ENCODE measurements at places on chromosomes 12 and 14.

GRCh38 chr14:88032373-88032772, 27.4 kb downstream of the GPR65 start:
- no peak for DNase-seq

DNA sequence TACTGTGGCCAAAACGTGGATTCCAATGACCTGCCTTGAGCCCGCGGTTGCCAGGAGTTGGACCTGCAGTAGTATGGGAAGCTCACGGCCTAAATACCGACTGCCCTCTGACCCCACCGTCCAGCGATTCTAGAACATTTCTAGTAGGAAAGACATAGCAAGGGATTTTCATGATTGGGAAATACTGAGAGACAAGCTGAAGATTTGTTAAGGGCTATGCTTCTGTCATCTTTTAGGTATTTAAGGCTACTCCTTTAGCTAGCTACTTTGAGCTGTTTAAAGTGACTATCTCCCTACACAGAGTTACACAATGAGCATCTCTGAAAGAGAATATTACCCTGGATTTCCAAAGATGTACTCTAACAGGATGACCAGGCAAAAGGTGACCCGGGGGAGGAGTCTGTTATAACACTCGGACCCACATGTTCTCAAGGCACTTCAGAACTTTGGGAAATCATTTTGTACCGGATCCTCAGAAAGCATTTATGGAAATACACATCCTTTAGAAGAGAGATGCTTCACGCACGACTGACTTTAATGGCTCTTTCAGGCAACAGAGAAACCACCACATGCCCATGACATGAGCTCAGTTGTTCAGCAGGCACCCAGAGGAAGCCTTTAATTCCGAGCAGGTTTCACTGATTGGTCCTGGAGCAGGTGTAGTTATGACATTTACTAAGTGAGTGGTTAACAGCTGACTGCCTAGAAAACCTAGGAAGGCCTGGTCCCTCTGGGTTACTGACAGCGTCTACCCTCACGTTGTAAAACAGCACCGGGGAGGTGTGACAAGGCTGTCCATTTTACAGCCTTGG, 4.2 kb downstream of the BAG5 start:
- no peak for DNase-seq

- DNase-seq, result no peak
Observed at GRCh38 chr14:51816031-51816430, 44.4 kb upstream of the GNG2 start.

DNA sequence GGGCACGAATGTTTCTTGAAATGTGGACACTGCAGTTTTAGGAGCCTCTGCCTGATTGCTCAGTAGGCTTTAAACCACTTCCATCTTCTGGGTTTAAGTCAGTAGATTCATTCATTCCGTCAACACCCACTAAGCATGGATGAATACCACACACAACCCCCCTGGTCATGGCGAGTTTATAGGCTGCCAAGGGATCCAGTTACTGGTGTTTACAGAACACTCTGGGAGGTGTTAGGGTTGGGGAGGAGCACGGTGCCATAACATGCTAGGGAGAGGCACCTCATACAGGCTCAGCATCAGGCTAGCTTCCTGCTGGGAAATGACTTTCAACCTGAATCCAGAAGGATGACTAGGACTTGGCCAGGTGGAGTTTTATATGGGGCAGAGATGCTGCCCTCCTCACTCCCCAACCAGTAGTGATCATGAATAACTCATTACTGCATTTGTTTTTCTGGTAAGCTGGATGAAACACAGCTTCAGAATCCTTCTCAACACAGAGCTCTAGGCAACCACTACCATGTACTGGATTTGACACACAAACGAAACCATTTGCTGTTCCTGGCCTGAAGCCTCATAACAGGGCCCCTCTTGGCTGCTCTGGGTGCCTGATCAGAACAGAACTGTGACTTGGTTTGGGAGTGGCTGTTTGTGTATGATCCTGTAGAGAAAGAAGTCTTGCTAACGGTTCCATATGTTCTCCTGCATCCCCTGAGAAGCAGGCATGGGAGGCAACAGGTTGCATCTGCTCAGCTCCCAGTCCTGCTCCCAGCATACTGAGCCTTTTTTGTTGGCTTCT, 47.9 kb downstream of the FBXW8 start:
- no peak for DNase-seq

GRCh38 chr14:74401504-74402241, 24.3 kb downstream of the SYNDIG1L start:
- DNase-seq, result no peak

GRCh38 chr14:79514700-79515099, 696.6 kb downstream of the DIO2 start:
- DNase-seq, result no peak

DNA sequence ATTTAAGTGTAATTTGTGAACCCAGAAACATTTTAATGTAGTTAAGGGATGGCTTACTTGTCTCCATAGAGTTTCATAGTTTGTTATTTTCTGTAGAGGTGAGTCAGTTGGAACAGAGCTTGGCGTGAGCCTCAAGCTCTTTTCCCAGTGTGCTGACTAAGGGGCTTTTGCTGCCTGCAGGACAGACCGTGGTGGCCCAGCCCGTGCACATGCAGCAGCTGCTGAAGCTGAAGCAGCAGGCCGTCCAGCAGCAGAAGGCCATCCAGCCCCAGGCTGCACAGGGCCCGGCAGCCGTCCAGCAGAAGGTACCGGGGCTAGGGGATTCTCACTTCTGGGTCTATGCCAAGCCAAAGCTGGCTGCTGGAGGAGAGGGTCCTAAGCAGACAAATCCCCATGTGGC, 76.9 kb downstream of the DDX51 start:
- DNase-seq, result no peak

GRCh38 chr12:40105515-40106201, at the start of gene SLC2A13:
Gene SLC2A13, minus strand, starts transcription at chr12:40106081. Its CDS starts 273 bp downstream, at chr12:40105808.
- peak; percentile 73 for DNase-seq

DNA sequence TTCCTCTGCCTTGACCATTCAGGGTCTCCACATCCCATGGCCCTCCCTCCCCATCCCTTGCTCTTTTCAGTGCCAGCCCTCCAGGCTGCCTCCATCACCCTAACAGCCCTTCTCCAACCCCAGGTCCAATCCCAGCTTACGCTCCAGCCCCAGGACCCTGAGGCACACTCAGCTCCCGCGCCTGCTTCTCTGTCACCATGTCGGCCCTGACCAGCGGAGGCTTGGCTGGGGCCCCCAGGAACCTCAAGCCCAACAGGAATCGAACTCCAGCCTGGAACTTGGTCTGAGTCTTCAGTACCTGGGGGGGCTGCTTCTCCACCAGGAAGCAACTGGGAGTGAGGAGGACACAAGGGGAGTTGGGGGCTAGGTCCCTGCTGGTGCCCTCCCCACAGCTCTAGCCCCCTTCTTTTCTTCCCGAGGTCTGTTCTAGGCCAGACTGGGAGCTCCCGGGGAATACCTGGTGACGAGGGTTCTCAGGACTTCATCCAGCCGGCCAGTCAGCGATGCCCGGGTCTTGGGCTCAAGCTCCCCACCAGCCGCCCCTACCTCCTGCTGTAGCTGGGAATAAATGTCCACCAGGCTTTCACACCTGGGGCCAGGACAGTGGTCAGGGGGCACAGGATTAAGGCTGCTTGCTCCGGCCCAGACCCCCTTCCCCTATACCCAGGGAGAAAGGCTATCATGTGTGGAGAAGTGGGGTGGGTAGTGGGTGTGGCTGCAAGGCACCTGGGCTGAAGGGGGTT, 6.0 kb downstream of the STAT6 start:
- DNase-seq, result no peak

DNA sequence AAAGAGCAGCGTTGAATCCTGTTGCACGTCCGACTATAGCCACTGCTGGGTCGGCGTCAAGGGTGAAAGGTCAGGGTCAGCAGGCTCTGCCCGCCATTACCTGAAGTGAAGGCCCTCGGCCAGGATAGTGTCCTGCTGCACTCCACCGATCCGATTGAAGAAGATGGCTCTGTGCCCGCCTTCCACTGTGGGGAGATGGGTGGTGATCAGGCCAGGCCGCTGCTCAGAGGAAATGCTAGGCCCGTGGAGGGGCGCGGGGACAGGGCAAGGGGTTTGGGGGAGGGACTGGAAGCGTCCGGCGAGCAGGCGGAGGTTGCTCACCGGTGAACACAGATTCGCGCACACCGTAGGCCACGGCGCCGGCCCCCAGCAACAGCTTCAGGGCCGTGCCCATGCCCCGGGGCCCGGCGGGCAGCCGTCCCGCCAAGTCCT, 352 bp downstream of the PHB2 start:
- no peak for DNase-seq

GRCh38 chr12:85688837-85689236, 147.4 kb downstream of the RASSF9 start:
- peak; percentile 0 for DNase-seq

- DNase-seq, result no peak
Observed at GRCh38 chr12:70686299-70686698, 49.1 kb upstream of the PTPRB start.

- DNase-seq, result no peak
Observed at GRCh38 chr12:19842116-19842515, 402.8 kb downstream of the AEBP2 start.

DNA sequence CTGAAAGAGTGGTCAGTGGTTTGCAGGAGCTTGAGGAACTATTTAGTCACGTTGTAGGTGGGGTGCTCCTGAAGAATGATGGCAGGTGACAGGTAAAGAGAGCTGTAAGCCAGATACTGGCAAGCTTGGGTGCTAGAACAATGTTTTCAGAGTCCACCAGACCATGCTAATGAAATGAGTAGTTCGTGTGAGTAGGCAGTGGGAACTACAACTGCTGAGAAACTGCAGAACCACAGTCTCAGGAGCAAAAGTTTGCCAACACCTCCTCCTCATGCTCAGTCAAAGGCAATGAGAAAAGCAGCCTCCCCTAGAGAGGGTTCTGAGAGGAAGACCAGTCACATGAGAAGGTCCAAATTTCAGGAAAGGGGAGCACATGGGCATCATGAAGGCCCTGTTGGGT, 91.3 kb downstream of the PRKD1 start:
- DNase-seq, result no peak

GRCh38 chr12:24929953-24930352, 18.9 kb downstream of the BCAT1 start:
- no peak for DNase-seq

DNA sequence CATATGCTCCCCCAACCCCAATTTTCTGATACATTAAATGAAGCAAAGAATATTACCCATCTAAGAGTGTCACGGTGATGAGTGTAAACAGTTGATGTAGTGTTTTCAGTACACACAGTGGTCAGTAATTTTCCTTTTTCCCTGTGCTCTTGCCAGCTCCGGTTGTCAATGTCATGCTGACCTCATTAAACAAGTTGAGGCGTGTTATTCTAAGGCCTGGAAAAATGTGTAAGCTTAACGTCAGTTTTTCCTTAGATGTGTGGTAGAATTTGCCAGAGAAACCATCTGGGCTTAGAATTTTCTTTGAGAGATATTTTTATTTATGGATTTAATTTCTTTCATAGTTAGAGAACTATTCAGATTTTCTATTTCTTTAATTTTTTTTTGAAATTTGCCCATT, 11.7 kb upstream of the SERPINA6 start:
- DNase-seq, result no peak

DNA sequence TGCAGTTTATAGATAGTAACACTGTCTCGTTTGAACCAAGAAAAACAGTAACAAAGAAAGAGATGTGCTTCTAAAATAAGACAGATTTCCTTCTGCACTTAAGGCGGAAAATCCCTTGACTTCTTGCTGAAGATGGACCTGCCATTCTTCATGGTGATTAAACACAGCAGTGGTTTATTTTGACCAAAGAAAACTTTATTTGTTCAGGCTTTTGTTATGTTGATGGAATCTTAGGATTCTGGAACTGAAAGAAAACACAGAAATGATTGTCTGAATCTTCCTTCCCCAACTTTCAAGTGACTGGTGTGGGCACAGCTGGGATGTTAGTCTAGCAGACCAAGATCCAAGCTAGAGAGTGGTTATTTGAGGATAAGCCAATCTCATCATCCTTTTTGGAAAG, 72.2 kb downstream of the DACT1 start:
- no peak for DNase-seq

GRCh38 chr12:101021911-101022388, 188.1 kb downstream of the SLC5A8 start:
- DNase-seq, result peak; percentile 34

GRCh38 chr12:103301642-103302591, 193.9 kb downstream of the C12orf42 start:
- DNase-seq, result no peak

DNA sequence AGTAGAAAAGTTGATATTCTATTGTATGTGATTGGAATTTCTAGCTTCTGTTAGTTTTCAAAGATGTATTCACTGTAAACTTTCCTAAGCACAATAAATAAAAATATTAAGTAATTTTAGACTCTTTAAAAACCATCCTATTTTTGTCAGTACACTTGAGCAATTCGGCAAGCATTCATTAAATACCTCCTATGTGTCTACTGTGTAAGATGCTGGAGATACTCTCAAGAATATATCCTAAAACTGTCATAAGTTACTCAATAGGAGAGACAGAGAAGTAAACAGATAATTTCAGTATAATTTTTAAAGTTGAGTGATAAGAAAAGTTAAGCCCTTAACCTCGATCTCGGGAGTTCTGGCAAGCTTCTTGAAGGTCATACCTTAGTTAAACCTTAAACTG, 46.1 kb downstream of the FANCM start:
- no peak for DNase-seq

GRCh38 chr12:132226604-132227003, 82.3 kb downstream of the NOC4L start:
- DNase-seq, result no peak

DNA sequence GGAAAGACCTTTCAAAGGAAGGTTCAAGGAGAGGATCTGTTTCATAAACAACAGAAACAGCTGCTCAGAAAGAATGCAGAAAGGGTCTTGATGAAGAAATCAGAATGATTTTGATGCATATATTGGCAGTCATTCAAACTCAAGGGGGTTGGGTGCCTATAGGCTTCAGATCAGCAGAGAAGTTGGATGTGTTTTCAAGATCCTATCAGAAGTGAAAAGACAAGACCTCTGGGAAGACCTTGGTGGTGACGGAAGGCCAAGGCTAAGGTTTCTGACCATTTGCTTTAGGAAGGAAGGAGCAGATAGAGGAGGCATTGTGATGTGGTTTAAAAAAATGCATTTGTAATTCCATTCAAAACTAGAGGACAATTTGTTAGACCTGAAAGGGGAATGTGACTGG, 15.2 kb upstream of the PTPRB start:
- DNase-seq, result no peak

- no peak for DNase-seq
Observed at GRCh38 chr14:21070610-21071224, 613 bp downstream of the ARHGEF40 start.

- DNase-seq, result no peak
Observed at GRCh38 chr14:21070083-21070609, at the start of gene ARHGEF40. Gene ARHGEF40, plus strand, starts transcription at chr14:21070304. Its CDS starts 93 bp downstream, at chr14:21070397.

- peak; percentile 4 for DNase-seq
Observed at GRCh38 chr12:4539167-4539870, 629 bp downstream of the RAD51AP1 start.

GRCh38 chr12:49108958-49109404, 1.7 kb downstream of the LMBR1L start:
- no peak for DNase-seq

DNA sequence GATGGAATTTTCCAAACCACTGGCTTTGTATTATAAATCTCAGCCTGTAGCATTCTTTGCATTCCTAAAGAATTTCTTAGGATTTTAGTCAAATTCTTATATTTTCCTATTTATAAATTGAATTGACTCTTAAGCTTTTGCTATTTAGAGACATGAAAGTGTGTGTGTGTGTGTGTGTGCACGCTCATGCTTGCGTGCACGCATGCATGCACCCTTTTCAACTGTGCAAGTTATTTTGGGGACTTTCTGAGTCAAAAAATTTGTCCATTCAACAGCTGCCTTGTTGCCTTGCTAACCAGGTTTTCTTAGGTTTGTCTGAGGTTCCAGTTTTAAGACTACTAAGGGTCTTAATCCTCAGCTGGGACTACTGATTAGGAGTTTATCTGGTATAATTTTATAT, 42.6 kb downstream of the GPATCH2L start:
- no peak for DNase-seq

GRCh38 chr14:50523271-50524041, 8.9 kb downstream of the MAP4K5 start:
- DNase-seq, result no peak
